ENCODE measurements at places on chromosomes 2 and 18.

- no peak for DNase-seq
These were observed 76.1 kb downstream of the EPB41L3 start for GRCh38 chr18:5467671-5468070.

DNA sequence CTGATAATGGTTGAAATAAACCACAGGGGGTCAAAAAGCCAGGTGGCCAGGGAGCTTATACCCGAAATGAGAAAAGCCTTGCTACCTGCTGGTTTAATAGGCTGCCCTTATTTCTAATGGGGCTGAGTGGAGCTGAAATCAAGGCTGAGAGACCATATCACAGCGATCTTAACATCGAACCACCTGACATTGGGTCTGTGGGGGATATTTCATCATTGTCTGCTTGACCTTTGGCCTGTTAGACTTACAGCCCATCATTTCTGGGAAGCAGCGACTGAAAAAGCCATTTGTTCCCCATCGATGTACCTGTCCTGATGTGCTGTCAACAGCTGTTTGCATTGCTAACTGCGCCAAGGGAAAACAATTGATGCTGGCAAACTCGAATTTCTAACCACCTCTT lies 199.7 kb upstream of the SLC14A2 start:
- DNase-seq: no peak

DNA sequence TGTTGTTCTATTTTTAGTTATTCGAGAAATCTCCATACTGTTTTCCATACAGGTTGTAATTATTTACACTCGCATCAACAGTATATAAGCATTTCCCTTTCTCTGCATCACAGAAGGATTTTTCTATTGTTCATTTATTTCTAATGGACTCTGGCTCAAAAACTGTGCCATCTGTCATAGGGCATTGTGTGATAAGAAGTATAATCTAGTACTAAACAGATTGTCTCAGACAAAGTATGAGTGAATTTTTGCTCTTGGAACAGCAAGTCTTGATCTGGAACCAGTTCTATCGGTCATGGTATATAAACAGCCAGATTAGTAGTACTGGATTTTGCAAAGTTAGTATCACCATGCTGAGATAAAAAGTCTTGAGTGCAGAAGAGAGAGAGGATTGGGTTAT lies 145.8 kb downstream of the KIAA1328 start:
- no peak for DNase-seq

- no peak for DNase-seq
These were observed 25.4 kb upstream of the ST3GAL5 start for GRCh38 chr2:85913884-85914881.

- no peak for DNase-seq
These were observed 29.7 kb upstream of the MAP4K4 start for GRCh38 chr2:101667823-101668222.

GRCh38 chr2:236367506-236368289 lies 103.5 kb upstream of the ASB18 start:
- DNase-seq: no peak

- DNase-seq: no peak
These were observed 702.7 kb downstream of the SOCS6 start for GRCh38 chr18:70991577-70991976.

- no peak for DNase-seq
These were observed 16.4 kb upstream of the HNMT start for GRCh38 chr2:137947728-137948336.

DNA sequence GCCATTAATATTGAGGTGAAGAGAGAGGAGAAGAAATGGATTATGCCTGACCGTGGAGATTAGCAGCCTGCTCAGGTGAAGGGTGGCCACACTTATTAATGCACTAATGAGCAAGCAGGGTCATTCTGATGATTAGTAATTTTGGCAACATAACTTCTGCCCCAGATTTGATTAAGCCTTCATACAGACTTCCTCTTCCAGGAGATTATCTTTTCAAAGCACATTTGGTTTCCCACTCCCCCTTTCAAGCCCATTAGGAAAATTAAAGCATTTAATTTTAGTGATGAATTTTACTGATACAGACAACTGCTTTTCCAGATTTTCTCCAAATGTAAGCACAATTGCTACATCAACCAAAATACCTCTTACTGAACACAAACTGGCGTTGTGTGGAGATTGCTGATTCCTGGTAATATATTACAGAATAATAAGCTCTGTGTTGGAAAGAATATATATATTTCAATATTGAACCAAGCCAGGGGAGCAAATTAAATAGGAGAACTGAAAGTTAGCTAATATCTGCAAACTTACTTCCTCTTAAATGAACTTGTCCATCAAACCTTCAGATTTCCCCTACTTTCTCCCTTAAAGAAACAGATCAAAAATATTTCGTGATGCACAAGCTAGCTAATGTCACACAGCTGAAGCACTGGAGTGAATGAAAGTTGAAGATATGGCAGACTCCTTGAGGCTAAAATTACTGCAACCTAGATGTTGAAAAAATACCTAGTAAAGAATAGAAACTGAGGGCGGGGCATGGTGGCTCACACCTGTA lies 140.8 kb downstream of the FAM210A start:
- no peak for DNase-seq

- DNase-seq: no peak
These were observed 33.9 kb downstream of the SNORC start for GRCh38 chr2:232903989-232904388.

DNA sequence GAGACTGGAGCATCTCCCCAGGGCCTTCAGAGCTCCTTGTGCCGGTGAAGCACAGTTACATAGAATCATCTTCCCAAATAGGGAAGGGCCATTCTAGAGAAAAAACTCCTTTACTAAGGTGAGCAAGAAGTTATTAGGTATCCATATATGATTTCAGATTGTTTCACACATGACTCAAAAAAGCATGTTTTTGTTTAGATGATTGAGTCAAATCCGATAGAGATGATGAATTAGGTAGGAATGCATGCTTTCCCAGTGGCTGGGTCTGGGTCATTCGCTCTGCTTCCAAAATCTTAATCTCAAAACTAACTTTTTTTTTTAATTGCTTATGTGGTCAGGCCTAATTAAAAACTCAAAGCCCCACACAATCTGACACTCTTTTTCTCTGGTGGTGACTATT lies 3.8 kb downstream of the NT5C1B start:
- no peak for DNase-seq

DNA sequence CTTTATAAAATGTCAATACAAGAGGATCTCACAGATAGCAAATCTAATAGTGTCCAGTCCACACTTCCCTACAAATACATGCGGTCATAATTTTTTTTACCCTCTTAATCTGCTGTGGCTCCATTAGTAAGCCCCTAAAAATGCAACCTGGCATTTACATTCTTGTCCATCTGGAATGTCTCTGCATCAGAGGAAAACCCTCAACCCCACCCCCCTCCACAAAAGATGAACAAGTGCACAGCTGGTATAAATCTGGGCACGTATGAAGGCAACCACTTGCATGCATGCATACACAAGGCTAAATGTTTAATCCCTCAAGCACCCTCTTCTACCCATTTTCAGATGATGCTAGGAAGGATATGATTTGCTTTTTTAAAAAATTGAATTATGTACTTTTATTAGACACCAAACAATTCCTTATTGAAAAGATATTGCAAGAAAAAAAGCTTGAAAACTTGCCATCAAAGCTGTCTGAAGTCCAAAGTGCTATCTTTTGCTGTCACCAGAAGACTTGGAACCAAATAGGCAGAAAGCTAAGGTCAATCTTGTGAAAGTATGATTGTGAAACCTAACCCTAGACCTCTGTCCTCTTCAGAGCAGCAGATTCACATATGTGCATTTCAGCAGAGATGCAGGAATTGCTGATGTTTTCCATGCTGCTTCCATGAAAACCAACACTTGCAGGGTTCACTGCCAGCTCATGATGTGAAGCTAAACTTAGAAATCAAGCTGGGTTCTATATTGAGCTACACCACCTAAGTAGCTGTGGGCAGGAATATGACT lies 39.0 kb downstream of the IRS1 start:
- DNase-seq: no peak

- no peak for DNase-seq
These were observed 7.7 kb downstream of the HJURP start for GRCh38 chr2:233846387-233847247.

GRCh38 chr2:75703589-75704287 lies 7.0 kb downstream of the GCFC2 start:
- DNase-seq: no peak

DNA sequence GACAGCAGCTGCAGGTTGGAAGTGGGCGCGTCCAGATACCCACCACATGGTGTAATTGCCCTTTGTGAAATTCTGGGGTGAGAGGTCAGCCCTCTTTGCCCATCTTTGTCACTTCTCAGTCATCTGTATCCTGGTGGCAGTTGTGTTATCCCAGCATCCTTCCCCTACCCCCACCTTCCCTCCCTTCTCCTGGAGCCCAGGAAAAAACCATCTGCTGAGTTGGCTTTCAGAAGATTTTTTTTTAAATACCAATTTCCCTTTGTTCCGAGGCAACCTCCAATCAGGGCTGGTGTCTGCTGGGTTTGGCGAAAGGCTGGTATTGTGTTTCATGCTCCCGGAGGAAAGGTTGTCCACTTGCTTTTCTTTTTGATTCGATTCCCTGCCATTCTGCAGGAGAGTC lies 35.2 kb downstream of the SETBP1 start:
- no peak for DNase-seq

DNA sequence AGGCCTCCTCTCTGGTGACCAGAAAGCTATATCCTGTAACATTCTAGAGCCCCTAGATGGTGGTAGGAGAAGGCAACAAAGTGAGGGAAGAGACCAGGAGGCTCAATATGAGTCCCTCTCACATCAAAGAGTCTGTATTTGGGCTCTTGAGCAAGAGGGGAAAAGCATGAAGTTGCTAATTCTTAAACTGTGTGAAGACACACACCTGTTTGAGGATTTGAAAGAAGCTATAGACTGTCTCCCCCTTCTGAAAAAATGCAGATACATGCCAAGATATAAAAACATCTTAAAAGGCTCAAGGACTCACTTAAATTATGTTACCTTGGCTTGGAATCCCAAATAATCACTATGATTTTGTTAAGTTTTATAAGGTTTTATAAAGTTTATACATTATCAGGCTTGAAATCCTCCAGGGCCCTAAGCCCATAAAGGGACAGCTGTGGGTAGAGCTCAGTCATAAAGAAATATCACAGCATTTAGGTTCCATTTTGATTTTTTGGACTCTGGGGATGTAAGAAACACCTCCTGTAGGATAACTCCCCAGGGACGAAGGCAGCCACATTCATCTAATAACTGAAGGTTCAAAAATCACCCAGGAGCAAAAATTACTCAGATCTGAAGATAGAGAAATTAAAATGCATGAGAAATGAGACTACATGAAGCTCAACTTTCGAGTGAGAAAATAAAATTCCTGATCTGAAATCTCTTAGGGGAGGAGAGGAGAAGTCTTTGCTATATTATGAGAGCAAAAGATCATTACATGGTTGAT lies 136.1 kb upstream of the LGALSL start:
- DNase-seq: no peak

- no peak for DNase-seq
These were observed 275.1 kb downstream of the TGIF1 start for GRCh38 chr18:3725115-3725514.

All from stimulated activated CD8-positive, alpha-beta memory T cell treated with anti-CD3 and anti-CD28 coated beads, Interleukin-4, amount 100 ng/mL, for 1 hour (primary cell).